NB4 (cell line): ENCODE measurements at places on chromosomes 3 and 15.

GRCh38 chr15:31332681-31333071 lies 6.0 kb downstream of the KLF13 start:
- DNase-seq = no peak

DNA sequence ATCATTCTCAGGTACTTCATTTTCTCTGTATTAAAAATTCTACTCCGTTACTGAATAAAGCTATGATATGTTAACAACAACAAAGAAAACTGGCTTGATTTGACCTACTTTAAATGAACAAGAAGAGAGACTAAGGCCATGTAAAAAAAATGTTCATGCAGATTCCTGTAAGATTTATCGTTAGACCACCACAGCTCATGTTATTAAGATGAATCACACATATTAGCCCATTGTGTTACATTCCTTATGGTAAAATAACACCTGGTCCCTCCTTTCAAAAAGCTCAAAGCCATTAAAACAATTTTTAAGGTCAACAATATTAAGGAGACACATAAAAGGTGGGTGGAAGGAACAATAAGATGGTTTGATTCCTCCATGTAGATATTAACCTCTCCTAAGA lies 6.3 kb downstream of the THOC7 start:
- no peak for DNase-seq

DNA sequence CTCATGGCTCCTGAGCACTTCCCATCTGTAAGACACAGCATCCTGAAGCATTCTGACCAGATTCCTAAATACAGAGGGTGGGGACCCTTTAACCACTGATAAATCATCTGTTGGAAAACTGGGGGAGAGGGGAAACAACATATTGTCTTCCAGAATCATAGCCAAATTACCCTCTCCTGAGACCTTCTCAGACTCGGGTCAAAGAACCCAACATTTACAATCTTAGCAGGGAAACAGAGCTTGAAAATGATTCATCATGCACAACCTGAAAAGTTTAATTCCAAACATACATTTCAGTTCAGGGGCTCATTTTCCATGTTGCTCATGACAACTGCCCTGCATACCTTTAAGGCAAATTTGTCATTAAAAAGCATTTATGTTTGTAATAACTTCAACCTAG lies 48.5 kb upstream of the TSPAN3 start:
- no peak for DNase-seq

DNA sequence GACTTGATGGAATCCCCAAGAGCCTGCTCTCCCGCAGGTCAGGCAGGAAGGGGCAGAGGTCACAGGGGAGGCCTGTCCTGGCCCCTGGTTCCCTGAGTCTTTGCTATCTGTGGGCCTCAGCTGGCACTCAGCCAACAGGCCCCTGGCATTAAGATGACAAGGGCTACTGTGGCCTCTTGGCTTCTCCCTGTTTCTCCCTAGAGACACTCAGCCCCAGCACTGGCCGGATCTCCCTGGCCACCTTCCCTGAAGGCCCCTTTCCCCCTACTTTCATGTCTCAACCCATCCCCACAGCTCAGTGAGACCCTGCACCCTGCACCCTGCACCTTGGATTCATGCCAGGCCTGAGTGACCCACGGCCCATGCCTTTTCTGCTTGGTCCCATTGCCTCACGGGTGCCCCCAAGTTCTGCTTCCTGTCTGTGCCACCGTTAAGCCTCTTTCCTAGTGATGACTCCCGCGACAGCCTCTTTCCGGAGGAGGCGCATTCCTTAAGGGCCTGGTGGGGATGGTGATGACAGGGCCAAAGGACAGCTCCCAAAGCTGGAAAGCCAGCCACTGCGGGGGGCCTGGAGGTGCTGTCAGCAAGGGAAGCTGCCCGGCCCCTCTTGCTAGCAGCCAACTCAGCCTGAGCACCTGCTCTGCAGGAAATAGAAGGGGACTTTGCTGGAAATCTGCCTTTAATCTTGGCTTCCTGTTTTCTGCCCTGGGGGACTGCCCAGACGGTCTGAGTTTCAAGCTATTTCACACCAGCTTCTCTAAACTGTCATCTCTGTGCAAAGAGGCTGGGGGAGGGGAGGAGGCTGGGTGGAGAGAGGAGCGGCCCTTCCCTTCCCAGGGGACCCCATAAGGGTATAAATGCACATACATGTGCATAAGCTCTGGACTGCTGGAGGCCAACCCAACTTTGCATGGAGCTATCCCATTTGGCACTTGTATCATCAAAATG lies 4.8 kb upstream of the CSK start:
- peak; percentile 96 for DNase-seq

DNA sequence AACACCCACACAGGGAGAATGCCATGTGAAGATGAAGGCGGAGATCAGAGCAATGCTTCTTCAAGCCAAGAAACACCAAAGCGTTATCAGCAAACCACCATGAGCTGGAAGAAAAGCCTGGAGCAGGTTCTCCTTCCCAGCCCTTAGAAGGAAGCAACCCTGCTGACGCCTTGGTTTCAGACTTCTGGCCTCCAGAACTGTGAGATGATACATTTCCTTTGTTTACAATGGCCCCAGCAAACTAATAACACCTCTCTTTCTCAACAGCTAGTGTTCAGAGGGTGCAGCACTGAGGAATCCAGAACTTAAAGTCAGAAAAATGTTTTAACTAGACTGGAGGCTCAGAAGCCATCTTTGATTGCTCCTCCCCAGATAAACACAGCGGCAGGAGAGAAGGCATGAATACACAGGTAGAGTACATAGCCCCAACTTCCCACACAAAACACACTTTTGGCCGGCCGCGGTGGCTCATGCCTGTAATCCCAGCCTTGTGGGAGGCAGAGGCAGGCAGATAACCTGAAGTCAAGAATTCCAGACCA lies 132.4 kb upstream of the LPP start:
- DNase-seq = no peak
